ENCODE measurements at places on chromosomes 16 and 17.

DNA sequence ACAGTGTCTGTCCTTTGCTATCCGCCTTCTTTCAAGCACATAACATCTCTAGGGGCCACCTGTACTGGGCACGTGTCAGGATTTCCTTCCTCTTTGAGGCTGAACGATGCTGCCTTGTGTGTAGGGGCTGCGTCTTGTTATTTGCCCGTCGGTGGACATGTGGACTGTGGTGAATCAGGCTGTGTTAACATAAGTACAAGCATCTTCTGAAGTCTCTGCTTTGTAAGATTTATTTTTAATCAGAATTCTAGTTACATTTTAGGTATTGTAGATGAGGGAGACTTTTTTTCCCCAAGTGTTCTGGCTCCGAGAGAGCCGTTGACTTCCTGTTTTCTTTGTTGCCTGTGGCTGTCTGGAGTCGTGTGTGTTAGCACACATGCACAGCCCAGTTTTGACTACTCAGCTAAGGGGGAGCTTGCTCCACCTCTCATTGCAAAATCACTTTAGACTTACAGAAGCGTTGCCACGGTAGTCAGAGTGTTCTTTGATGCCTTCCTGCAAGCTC lies 26.1 kb downstream of the SPG7 start:
- peak; percentile 24 for DNase-seq

DNA sequence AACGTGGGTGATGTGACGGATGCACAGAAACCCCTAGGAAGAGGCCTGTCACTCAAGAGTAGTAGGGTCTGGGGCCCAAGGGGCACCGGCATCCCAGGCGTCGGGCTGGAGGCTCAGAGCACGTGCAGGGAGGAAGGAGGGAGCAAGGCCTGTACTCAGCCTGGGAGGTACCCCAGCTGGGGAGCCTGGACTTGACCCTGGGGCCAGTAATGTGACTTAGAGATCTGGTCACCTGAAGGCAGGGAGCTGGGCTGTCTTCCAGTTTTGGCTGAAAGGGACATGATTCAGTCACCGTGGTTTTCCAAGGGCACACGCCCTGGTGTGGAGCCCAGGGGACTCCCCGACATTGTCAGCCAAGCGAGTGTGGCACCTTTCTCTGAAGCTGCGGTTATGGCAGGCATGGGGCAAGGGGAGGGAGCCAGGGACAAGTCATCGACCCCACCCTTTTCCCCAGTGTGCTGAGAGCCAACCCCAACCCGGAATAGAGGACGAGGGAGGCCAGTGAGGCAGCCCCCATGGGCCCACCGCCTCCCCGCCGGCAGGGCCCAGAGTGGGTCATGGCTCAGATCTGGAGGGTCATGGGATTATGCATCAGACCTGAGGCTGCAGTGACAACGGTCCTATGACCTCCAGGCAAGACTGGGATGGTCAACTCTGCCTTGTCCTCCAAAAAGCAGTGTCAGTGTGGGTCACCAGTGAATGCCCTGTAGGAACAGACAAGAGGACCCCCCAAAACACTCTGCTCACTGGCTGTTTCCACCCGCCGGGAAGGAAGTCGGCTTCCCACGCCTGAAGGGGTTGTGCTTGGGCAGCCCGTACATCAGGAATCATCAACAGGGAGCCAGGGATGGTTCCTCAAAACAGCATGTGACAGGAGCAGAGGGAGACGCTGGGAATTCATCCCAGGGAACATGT lies 41.9 kb downstream of the MEAK7 start:
- no peak for DNase-seq

DNA sequence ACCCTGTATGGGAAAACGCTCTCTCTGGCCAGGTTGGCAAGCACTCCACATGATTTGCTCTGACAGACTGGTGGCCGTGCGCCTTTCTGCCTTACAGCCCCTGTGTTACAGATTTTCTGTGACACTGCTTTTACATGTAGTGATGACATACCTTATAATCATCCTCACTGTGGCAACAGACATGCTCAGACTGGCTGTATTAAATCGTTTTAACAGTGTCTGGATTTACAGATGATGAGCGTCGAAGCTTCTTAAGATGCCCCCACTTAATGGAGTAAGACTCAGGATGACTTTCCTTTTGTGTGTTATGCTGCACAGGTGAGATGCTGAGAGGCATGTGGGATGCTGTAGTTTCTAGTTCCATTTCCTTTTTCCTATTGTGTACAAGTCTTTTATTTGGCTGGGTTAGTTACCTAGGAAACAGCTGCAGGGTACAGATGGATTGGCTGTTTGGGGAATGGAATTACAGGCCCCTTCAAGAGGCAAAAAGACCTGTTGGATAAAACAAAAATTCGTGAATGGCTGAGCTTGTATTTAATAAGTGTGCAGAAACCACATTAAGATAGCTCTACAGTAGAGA lies 20.9 kb upstream of the VWA3A start:
- no peak for DNase-seq

DNA sequence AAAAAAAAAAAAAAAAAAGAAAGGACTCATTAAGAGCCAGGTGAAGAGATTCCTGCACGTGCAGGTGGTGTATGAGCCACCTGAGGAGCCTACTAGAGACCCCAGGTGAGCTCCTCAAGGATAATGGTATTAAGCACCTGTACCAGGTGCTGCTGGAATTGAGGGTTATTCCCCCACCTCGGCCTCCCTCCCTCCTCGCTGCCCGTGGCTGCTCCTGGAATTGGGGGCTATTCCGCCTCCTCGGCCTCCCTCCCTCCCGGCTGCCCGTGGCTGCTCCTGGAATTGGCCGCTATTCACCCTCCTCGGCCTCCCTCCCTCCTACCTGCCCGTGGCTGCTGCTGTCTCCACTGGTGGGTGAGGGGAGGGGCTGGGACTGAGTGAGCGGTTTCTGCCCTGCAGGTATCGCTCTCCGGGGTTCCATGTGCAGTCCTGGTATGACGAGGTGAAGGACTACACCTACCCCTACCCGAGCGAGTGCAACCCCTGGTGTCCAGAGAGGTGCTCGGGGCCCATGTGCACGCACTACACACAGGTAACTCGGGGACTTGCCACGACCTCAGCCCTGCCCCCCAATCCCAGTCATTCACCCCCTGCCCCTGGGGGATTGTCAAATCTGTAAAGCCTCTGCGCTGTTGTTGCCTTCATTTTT lies 29.3 kb downstream of the CRISPLD2 start:
- no peak for DNase-seq

DNA sequence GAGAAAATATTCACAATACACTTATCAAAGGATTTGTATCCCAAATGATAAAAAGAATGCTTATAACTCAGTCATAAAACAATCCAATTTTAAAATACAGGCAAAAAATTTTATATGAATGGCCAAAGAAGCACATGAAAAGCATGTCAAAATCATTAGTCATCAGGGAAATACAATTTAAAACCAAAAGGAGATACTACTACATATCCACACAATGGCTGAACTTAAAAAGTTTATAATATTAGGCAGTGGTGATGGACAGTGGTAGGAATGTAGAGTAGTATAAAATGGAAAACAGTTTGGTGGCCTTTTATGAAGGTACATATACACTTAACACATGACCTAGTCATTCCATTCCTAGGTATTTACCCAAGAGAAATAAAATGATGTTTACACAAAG lies 12.2 kb downstream of the CMC2 start:
- DNase-seq = no peak

DNA sequence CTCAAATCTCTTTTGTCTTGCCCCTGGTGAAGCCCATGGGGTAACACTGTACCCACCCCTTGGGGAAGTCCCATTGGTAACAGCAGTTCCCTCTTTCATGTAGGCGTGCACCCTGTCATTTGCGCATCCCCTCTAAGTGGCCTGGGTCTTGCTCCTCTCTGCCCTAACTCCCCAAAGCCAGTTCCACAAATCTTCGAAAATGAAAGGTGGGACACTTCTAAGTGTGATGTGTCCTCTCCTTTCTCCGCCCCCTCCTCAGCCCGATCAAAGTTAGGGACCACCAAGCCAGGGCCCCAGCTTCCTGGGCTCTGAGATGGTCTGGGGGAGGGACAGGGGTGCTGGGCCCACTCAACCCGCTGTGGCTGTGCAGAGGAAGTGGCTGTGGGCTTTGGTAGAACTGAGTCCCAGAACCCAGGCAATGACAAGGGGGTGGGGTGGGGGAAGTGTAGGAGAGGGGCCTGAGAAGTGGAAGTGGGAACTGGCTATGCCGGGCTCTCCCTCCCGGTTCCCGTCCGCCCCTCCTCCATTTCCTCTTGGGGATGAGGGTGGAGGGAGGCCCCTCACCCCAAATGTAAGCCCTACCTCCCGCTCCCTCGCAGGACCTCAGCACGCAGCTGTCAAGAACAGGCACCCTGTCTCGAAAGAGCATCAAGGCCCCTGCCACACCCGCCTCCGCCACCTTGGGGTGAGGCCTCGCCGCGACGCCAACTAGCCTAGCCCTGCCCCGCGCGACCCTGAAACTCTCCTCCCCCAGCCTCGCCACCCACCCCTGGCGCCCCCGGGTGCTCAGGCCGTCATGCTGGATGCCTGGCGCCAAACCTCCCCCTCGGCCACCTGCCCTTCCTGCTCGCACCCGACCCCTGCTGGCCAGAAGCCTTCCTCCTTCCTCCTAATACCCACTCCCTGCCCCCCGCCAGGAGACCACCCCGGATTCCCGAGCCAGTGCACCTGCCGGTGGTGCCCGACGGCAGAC lies 8.7 kb downstream of the ABI3 start:
- DNase-seq = peak; percentile 4

DNA sequence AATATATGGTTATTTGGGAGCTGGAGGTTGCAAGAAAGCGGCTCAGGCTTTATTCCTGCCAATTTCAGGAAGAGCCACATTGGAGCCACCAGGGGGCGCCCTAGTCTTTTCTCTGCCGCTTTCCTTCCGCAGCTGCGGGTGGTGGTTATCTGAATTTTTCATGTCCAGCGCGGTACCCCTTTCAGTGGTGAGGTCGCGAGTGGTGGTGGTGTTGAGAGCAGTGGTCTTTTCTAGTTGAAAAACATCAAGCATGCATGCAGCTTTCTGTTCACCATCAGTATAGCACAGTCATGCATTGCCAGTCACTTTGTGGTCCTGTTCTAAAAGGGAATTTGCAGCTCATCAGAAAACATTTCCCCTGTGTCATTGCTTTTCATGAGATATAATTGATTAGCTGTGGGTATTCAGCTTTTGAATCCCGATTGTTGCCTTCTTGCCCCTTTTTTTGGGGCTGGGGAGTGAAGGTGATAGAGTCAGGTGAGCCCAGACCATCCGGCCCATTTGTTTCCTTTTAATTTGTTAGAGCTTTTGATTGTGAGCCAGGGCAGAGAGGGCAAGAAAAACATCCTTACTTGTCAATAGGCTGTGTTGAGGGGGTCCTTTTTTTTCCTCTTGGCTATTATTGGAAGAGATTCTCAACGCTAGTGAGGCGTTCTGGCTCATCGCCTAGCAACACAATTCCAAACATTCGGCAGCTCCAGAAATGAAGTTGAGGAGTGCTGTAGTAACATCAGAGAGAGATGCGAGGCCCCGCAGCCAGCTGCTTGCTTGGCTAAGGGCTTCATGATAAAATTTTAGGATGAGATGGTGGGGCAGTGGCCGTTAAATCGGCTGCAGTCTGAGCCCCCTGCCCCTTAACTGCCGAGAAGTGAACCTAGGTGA lies 119.0 kb downstream of the SNX29 start:
- DNase-seq = peak; percentile 55

DNA sequence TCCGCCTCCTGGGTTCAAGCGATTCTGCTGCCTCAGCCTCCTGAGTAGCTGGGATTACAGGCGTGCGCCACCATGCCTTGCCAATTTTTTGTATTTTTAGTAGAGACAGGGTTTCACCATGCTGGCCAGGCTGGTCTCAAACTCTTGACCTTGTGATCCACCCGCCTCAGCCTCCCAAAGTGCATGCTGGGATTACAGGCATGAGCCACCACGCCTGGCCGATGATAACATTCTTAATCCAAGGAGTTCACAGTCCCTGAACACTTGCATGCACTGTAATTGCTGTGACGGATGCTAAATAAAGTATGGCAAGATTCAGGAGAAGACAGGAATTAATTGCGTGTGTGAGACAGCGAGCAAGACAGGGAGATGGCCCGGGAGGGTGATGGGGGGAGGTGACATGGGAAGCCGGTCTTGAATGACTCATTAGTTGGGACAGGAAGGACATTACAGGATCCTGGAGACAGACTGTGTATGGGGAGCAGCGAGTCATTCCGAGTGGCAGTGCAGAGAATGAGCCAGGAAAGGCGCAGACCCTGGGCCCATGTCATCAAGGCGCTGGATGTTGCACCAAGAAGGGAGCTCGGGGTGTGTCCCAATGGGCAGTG lies 6.7 kb downstream of the ABCA3 start:
- DNase-seq = no peak

- peak; percentile 58 for DNase-seq
Observed at GRCh38 chr16:66549284-66550131, at the start of gene TK2. Gene TK2, minus strand, starts transcription at chr16:66550122. Its CDS starts 61 bp downstream, at chr16:66550061.

DNA sequence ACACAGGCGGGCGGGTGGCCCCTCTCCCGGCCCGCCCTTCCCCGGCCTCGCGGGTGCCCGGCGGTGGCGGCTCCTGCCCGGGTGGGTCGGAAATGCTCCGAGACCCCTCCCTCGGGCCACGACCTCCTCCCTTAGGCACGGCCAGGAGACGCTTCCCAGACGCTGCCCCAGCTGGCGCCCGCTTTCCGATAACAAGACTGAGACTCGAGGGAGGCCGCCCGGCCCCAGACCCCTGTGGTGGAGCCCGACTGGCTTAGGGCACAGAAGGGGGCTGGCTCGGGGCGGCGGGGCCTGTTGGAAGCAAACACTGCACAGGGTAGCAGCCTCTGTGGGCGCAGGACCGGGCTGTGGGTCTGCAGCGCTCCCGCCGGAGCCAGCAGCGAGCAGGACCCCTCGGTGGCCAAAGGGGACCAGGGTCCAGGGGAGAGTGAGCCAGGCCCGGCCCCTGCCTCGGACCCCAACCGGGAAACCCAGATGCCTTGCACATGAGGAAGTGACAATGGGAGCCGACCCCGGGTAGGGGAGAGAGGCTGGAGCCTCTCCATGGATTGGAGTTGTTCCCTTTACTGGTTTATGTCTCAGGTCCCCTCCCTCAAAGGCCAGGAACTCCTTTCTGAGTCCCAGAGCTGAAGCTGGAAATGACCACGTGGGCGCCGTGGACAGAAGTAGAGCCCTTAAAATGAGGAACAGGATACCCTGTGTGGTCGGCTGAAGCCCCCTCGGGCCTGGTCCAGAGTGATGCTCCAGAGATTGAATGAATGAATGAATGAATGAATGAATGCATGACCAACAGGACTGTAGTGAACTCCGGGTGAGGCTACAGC lies 19.8 kb upstream of the ADCY7 start:
- no peak for DNase-seq

DNA sequence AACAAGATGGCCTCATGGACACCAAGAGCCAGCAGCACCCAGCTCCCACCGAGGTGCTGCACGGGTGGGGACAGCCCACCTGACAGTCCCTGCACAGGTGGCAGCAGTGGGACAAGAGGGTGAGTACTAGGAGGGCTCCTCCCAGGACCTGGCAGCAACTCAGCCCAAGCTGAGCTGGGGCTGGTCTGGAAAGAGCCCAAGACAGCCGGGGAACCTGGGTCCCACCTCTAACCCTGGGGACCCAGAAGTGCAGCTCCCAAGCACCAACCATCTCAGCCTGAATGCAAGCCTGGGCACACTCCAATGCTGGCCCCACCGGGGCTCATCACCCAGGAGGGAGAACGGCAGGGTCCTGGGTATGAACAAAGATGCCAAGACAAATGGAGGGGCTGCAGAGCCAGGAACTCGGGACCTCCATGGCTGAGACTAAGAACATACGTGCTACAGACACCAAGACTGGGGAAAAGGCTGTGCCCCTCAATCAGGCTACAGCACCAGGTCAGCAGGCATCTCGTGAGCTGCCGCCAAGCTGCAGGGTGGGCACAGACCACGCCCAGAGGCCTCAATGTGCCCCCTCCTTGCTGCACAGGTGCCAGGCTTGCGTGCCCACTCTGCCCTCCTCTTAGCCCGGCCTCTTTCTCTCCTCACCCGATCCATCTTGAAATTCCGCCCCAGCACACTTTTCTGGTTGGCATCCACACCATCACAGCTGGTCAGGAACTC lies 37.5 kb upstream of the GSG1L start:
- DNase-seq = no peak

Data from caudate nucleus (tissue), 63 donors.